Tongue (tissue), 3 donors: ENCODE measurements at places on chromosomes 13 and 19. TPM values are rescaled to one million over a fixed set of nuclear protein-coding genes. Genes with fewer than 3 reads are reported as not detected.

The APC2 gene
- total RNA-seq: 1.5 TPM

The SIGLECL1 gene
- not detected for total RNA-seq

The CEACAM8 gene
- not detected for total RNA-seq

The C13orf42 gene
- not detected for total RNA-seq

DNA sequence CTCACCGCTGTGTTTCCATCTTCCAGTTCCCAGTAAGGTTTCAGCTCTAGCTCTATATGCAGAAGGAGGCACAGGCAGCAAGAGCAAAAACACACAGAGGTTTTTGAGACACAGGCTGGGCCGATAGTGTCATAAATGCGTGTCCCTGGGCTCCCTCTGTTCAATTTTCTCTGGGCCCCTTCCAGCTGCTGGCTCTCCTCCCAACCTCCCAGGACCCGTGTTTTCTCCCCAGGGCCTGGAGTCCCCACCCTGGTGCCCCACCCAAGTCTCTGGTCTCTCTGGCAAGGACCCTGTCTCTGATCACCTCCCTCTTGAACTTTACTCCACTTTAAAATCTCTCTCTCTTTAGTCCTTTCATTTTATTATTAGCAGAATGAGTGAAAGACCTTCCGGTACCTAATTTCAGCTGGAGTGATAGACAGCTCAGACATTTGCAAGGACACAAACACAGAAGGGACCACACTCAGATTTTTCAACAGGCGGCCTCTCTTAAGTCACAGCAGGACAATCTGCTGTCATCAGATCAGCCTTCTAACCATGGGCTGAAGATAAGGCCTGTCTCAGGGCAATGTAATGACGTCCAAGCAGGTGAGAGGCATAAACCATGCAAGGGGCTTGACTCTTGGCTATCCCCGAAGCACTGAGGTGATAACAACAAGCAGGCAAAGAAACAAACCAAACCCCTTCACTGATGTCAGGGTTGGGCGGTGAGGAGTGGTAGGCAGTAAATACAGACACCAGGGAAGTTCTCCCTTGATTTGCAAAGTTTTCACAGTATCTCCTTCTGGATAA, 190.0 kb upstream of the IRS2 start:
- DNase-seq: no peak

GRCh38 chr19:29121684-29122083, 91.3 kb downstream of the UQCRFS1 start:
- DNase-seq: peak; percentile 11

- DNase-seq: no peak
These were observed 2.8 kb downstream of the N4BP2L1 start for GRCh38 chr13:32425158-32425557.

DNA sequence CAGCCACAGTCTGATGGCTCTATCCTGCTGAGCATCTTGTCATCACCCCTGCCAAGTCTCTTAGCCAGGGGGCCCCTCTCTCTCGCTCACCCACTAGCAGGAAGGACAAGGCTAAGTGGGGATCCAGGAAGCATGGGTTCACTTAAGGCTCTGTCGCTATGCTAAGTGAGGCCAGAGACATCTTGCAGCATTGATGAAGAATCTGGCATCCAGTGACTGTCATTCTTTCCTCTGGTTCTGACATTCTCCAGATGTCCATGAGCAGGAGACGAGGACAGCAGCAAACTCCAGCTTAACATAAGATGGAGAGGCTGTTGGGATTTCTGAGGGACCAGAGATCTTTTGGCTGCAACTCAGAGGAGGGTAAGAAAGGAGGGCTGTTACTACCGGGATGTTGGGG, 230.2 kb downstream of the TSHZ3 start:
- DNase-seq: peak; percentile 76

DNA sequence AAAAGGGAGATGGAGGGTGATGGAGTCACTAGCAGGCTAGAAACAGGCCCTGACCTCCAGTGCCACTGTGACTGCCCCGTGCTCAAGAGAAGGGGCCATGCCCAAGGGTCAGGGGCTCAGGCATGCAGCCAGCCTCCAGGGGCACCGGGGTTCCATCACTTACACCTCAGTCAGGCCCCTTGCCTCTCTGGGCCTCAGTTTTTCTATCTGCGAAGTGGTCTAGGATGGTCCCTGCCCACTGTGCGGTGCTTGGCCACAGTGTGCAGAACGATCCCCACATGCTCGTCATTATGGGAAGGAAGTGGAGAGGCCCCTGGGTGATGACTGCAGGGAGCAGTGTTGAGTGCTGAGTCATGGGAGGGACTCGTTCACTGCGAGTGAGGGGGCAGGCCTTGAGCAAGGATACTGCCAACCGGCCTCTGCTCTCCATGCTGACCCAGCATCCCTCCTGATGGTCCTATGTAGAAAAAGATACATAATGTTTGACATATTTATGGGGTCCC, 23.1 kb downstream of the TMED1 start:
- peak; percentile 31 for DNase-seq

GRCh38 chr13:22945321-22946226, 235.2 kb upstream of the SGCG start:
- no peak for DNase-seq
